ENCODE measurements at places on chromosomes 4 and X.

DNA sequence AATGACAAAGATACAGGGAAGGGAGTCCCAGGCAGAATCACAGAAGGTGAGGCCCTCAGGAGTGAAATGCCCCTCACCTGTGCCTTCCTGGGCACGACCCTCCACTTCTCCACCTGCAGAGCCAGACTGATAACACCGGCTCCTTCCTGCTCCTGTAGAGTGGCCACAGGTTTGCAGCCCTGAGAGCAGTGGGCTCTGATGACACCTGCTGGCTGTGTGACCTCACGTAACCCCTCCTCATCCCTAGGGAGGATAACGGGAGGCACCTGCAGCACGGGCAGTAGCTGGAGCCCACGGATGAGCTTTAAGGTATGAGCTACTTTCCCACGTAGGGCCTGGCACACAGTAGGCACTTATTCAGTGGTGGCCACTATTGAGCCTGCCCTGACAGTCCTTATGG, 25.5 kb upstream of the MAN2B2 start:
- DNase-seq = no peak

DNA sequence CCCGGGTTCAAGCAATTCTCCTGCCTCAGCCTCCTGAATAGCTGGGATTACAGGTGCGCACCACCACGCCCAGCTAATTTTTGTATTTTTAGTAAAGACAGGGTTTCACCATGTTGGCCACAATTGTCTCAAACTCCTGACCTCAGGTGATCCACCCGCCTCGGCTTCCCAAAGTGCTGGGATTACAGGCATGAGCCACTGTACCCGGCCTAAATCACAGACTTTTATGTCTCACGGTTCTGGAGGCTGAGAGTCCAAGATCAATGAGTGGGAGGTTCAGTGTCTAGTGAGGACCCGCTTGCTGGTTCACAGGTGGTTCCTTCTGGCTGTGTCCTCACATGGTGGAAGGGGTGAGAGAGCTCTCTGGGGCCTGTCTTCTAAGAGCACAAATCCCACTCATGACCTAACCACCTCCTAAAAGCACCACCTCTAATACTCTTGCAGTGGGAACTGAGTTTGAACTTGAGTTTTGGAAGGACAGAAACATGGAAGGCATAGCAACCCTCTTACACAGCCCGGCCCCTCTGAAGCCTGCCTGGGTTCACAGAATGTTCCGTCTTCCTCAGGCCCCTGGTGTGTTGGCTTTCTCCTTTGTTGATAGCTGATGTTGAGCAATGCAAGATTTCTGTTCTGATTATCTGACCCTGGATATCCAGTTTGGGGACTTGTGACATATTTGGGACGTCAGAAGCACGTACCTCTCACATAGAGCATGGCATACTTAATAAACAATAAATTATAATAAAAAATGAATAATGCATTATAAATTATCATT, 1.9 kb upstream of the AKAP17A start:
- DNase-seq = no peak

DNA sequence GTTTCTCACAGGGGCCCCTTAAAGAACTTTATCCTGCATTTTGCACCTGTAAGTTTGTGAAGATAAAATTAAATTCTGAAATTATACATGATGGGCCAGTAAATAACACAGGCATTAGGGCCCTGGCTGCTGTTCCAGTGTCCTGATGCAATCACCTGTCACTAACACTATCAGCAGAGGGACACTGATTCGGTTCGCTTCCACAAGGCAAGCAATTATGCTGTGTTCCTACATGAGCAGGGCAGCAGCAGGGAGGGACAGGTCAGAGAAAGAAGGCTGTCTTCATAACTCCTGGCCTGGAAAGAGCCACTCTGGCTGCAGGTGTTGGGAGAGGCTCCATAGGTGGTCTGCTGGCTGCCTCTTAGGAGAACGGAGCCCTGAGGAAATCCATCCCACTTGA, 487.3 kb downstream of the MID1IP1 start:
- DNase-seq = no peak

DNA sequence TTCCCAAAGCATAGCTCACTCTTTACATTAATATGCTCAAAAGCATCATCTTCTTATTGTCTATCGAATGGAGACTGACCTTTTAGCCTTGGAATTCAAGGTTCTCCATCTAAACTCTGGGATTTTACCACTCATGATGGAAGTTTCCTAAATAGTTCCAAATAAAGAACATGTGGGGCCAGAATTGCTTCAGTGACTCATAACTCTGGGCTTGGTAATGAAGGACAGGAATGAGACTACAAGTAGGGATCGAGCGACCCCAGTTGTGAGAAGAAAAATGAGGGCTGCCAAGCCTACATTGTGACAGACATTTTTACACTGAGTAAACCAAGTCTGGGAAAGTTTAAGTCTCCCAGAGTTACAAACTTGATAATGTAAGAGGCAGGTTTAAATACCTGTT, 269.9 kb downstream of the CBLL2 start:
- DNase-seq = no peak

GRCh38 chr4:20687864-20688263, 12.4 kb upstream of the PACRGL start:
- DNase-seq = no peak

GRCh38 chrX:141176586-141177451, at the start of gene LDOC1:
Gene LDOC1 (minus strand): TSS chrX:141177129. CDS start chrX:141177021, 108 bp downstream.
- no peak for DNase-seq

GRCh38 chrX:122094611-122095010, 1047.2 kb downstream of the GLUD2 start:
- DNase-seq = no peak

DNA sequence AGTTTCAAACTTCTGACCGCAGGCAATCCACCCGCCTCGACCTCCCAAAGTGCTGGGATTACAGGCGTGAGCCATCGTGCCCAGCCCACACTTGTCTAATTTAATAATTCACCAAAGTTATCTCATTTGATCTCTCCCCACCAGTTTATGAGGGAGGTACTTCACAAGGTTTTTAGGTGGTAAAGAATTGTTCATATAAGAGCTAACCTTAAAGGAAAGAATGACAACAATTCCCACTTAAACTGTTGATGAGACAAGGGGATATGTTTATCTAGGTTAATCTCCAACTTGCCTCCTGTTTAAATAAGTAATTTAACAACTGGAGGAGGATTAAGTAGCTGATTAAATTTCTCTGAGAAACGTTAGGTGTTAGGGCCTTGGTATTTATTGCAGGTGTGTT, 117.6 kb upstream of the CBLL2 start:
- DNase-seq = no peak

Measured in KG1 (cell line).